ENCODE measurements at places on chromosomes 12 and 14.
A peak's percentile ranks its signal among the peaks of the same experiment; 100 is the strongest.

- no peak for DNase-seq
Observed at GRCh38 chr12:25263594-25263993, 12.9 kb upstream of the KRAS start.

DNA sequence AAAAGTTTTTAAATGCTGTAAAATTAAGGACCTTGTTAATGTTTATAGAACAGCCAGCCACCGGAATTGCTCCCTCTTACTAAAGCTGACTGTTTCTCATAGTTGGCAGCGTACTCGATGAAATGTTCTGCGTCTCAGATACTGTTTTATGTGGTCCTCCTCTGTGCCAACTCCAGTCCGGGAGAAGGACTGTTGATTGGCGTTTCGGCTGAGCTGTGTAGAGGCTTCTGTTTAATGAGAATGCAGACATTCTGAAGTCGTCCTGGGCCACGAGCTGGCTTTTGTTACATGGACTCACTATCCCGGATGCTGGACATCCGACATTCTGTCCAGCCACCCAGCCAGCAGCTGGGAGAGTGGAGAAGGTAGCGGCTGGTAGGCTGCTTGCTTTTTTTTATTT lies 75.4 kb downstream of the WDR20 start:
- no peak for DNase-seq

GRCh38 chr14:23153851-23154796 lies 29.3 kb downstream of the SLC7A8 start:
- peak; percentile 95 for DNase-seq

GRCh38 chr12:47813511-47814196 lies 6.0 kb downstream of the HDAC7 start:
- peak; percentile 33 for DNase-seq

- DNase-seq: no peak
Observed at GRCh38 chr14:43147485-43147884, 1359.6 kb downstream of the FSCB start.

- no peak for DNase-seq
Observed at GRCh38 chr12:95411466-95411865, 62.5 kb upstream of the METAP2 start.

- no peak for DNase-seq
Observed at GRCh38 chr14:99944241-99944651, 121.0 kb upstream of the EVL start.

DNA sequence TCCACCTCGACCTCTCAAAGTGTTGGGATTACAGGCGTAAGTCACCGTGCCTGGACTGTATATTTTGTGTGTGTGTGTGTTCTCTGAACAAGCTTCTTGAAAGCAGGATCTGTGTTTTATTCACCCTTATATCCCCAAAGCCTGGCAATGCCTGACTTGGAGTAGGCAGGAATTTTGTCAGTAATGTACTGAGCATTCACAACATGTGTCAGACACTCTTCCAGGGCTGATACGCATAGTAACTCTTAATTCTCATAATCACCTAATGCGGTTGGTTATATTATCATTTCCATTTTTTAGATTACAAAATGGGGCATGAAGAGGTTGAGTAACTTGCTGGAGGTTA lies 50.4 kb upstream of the PLEKHG3 start:
- no peak for DNase-seq

- DNase-seq: peak; percentile 48
Observed at GRCh38 chr14:103393676-103394626, 8.7 kb downstream of the MARK3 start.

GRCh38 chr14:31944256-31945073 lies 132.6 kb upstream of the ARHGAP5 start:
- no peak for DNase-seq

GRCh38 chr14:101076451-101077198 lies 173.1 kb upstream of the RTL1 start:
- DNase-seq: no peak

GRCh38 chr12:53344487-53344823 lies 8.3 kb upstream of the SP7 start:
- no peak for DNase-seq

GRCh38 chr12:82434392-82434911 lies 76.1 kb downstream of the METTL25 start:
- DNase-seq: no peak

GRCh38 chr12:116790066-116790465 lies 52.0 kb downstream of the RNFT2 start:
- DNase-seq: no peak

- peak; percentile 95 for DNase-seq
Observed at GRCh38 chr12:124369055-124369826, 74.3 kb downstream of the RFLNA start.

- DNase-seq: no peak
Observed at GRCh38 chr14:24079491-24080141, 8.3 kb downstream of the CPNE6 start.

GRCh38 chr12:64678248-64678647 lies 68.0 kb downstream of the RASSF3 start:
- no peak for DNase-seq

GRCh38 chr12:16920451-16920850 lies 314.5 kb upstream of the LMO3 start:
- no peak for DNase-seq

DNA sequence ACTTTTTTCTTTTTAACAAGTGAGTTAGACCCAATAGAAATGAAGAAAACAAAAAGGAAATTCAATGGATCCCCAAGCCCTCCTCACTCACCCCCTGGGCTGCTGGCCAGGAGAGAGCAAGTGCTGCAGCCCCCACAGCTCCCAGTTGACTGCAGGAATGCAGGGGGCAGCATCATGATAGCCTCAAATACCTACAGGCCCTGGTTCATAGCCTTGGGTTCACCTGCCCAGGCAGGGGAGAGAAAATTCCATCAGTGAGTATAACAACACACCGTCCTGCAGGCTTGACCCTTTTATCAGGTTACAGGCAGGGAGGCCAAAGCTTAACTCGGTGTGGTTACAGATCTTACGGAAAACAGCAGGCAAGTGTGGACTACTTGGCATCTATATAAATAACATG lies 76.3 kb downstream of the PHLDA1 start:
- no peak for DNase-seq

- DNase-seq: no peak
Observed at GRCh38 chr12:46933947-46934346, 108.2 kb upstream of the SLC38A4 start.

- peak; percentile 71 for DNase-seq
Observed at GRCh38 chr14:58978343-58978742, 210.1 kb upstream of the DAAM1 start.

GRCh38 chr12:118319627-118320026 lies 53.1 kb downstream of the TAOK3 start:
- DNase-seq: no peak

- no peak for DNase-seq
Observed at GRCh38 chr12:55906056-55906455, 21.6 kb downstream of the PYM1 start.

DNA sequence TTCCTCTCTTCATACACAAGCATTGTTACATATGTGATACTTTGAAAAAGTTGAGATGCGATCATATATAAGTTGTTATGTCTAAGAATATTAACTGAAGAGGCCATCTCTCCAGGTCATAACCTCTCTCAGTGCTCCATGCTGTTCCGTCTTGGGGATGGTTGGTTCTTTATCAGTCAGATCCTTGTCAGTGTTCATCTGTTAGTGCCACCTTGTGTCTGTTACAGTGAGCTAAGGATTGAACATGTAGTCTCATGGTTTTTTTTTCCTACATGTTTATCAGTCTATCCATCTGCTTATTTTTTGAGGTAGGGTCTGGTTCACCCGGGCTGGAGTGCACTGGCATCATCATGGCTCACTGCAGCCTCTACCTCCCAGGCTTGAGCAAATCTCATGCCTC lies 30.5 kb downstream of the EP400 start:
- no peak for DNase-seq

- no peak for DNase-seq
Observed at GRCh38 chr14:53408175-53408879, 255.2 kb upstream of the DDHD1 start.

DNA sequence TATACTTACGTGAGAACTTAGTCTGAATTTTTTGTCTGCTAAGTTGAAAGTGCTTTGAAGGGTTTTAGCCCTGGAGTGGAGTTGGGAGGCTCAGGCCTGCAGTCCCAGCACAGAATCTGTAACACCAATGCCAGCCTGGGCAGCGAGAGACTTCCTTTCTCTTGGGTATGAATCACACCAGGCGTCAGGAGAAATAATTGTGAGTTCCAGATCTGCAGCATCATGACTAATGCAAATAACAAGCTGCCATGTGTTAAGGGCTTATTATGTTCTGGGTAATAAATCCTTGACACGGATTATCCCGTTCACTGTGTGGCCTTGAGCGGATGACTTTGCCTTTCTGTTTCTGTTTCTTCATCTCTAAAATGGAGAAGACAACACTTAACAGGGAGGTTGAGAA lies 70.6 kb downstream of the B4GALNT3 start:
- DNase-seq: no peak

- DNase-seq: no peak
Observed at GRCh38 chr12:57025196-57025595, 8.9 kb upstream of the TAC3 start.

GRCh38 chr12:120858306-120859088 lies 45.7 kb downstream of the SPPL3 start:
- no peak for DNase-seq

GRCh38 chr12:110965574-110965973 lies 45.2 kb upstream of the MYL2 start:
- no peak for DNase-seq

DNA sequence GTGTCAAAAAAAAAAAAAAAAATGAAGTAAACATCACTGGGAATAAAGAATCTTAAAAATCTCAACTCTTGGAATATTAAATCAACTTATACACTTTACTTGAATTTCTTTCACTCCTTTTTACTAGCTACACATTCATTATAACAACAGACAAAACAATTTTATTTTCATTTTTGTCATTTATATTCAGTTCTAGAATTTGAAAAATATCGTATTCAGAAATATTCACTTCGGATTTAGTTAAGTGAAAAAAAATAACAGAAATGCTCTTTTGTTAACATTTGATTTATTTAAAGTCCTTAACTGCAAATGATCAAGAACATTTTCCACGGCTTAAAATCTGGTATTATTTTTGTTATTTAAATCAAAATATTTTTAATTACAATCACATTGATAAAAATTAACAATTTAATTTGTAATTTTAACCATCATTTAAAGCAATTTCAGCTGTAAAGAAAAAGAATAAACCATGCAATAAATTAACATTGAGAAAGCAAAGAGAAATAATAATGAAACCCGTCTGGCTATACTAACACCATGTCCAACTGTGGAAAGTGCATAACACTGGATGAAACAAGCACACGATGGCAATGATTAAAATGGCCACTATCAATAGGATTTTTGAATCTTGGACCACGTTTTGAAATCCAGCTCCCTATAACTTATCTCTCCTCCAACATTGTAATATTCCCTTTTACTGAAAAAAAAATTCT lies 5.2 kb downstream of the FOXA1 start:
- no peak for DNase-seq

- DNase-seq: no peak
Observed at GRCh38 chr14:52023518-52023917, 34.2 kb downstream of the RTRAF start.

GRCh38 chr14:77917491-77918201 lies 117.7 kb downstream of the ADCK1 start:
- DNase-seq: no peak

- no peak for DNase-seq
Observed at GRCh38 chr12:120365675-120366340, 3.2 kb downstream of the MSI1 start.

- DNase-seq: no peak
Observed at GRCh38 chr12:34350092-34351041, 328.1 kb downstream of the ALG10 start.

GRCh38 chr12:124637581-124637981 lies 70.2 kb upstream of the NCOR2 start:
- DNase-seq: no peak

- DNase-seq: no peak
Observed at GRCh38 chr12:12229556-12230092, 37.2 kb downstream of the LRP6 start.

DNA sequence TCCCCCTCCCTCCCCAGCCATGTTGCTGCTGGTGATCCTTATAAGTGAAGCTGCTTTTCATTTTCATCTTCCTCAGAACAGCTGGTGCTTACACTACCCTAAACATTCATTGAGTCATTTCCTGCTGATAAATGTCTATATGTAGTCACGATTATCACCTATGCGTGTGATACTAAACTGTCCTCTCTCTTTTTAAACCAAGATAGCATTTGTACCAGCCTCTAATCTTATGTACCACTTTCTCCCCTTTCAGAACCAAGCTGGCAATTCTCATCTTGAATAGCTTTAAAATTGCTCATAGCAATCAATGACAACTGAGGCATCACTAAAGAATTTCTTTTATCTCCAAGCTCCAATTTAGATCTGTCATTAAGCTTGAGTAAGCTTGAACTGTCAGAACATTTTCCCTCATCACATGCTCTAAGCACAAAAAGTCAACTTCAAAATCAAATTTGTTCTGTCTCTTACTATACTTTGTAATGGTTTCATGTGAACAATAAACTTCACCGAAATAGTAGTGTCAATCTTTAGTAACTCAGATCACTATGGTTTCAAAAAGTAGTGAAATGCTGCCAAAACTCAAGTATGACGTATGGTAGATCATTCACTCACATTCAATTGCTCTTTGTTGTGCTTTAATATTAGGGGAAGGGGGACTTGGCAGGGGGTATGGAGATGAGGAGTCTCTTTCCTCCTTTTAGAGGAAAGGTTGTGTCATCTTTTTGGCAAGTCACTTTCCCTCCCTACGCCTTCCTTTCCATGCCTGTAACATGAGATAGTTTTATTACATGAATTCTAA lies 178.1 kb upstream of the NOVA1 start:
- no peak for DNase-seq

- DNase-seq: no peak
Observed at GRCh38 chr14:32246751-32247150, 43.7 kb upstream of the RNU6-8 start.

GRCh38 chr12:25500651-25501050 lies 52.4 kb downstream of the LMNTD1 start:
- no peak for DNase-seq

GRCh38 chr12:102249079-102249841 lies 51.6 kb upstream of the PMCH start:
- no peak for DNase-seq

- no peak for DNase-seq
Observed at GRCh38 chr12:44247588-44247987, 411.7 kb downstream of the TMEM117 start.

DNA sequence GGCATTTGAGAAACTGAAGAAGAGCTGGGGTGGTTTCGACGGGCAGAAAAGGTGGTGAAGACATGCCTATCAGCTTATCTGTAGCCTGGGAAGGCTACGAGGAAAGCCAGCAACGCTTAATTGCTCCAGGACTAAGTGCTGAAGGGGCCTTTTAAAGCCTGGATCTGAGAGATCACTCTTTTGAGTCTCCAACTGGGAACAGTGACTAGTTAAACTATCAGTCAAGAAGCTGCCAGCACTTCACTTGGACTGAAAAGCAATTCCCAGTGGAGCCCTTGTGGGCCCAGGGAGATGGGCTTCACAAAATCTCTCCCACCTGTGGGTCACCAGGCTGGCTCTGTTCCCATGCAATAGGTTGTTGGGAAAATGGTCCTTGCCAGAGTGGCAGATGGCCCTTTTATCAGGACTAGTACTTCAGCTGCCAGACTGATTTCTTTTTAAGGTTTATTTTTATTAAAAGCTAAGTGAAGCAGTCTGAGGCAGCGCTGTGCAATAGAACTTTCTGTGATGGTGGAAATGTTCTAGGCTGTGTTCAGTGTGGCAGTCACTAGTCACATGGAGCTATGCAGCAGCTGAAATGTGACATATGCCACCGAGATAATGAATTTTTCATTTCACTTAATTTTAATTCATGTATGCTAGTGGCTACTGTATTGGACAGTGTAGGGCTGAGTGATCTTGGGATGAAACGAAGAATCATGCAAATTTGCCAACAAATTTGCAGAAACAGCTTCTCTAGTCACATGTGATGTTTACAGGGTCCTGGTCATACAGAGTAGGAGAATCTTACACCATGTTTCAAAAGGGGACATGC lies 276.8 kb downstream of the PCNX1 start:
- no peak for DNase-seq

Data from Right ventricle myocardium superior (tissue), 1 donor.